Right lobe of liver (tissue), 6 donors: ENCODE measurements at places on chromosomes 12 and 14.
A peak's percentile ranks its signal among the peaks of the same experiment; 100 is the strongest.

GRCh38 chr12:96878704-96879103, 28.4 kb upstream of the NEDD1 start:
- H3K27ac ChIP-seq, result no peak overlapping the region
- no peaks in the 10 kb centered on the region for H3K27me3 ChIP-seq
- DNase-seq, result no peak

DNA sequence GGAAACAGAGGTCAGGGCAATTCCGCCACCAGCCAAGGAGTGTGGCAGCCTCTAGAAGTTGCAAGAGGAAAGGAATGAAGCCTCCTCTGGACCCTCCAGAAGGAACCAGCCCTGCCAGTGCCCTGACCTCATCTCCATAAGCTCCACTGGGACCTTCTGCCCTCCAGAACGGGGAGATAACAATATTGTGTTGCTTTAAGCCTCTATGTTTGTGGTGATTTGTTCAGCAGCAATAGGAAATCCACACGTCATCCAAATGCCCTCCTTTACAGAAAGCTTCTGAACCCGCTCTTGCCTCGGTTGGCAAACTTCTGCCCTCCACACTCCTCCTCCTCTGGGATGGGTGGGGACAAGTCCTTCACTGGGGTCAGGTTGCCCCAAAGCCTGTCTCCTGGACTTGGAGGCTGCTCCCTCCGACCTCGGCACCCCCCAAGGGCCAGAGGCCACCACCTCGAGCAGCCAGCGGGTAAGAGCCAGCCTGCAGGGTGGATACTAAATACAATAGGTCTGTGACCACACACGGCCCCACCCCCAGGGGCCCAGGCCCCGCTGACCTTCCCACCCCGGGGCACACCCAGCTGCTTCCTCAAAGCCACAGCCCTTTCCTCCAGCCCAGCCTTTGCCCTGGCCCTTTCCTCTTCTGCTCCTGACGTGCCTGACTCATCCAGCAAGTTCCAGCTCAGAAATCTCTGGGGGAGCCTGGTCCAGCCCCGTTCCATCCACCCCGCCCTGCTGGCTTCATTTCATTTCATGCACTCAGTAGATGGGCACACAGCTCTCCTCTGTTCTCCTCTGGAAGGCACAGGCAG, 58.7 kb upstream of the NCOR2 start:
- peaks cover 4% of the 10 kb centered on the region for H3K4me1 ChIP-seq
- H3K27me3 ChIP-seq, result no peaks in the 10 kb centered on the region
- peak overlapping the region; percentile 28 for H3K27ac ChIP-seq

DNA sequence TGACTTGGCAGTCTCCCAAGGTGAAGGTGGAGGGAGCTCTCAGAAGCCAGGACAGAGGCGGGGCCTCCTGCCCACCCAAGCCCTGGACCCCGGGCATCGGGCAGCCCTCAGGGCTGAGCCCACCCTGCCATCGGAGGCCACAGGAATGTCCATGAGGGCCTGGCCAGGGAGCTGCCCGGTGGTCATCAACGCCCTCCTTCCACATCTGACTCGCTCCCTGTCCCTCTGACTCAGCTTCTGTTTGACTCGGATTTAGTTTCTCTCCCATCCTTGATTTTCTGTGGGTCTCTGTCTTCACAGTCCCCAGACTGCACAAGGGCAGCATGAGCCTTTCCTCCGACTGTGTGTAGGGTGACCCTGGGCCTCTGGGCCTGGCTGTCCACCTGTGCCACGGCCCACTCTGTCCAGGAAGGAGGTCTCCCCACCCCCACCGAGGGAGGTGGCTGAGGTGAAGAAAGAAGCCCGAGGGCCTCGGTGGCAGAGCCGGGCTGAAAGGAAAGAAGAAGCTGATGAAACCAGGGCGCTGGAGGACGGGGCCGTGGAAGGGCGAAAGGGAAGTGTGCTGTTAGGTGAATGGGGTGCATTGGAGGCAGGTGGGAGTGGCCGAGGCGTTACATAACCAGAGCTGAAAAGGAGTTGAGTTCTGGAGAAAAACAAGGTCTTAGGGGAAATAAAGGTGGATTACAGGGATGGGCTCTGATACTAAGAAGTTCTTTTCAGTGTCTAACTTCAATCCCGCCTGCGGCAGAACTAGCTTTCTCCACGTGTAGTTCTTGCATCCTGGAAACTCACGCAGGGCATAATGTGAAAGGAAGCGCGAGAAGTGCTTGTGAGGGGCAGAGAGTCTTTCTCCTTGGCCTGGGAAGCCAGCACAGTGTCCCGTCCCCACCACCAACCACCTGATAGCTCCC, 16.7 kb upstream of the TMEM106C start:
- no peaks in the 10 kb centered on the region for H3K4me1 ChIP-seq
- no peaks in the 10 kb centered on the region for H3K36me3 ChIP-seq
- H3K27me3 ChIP-seq, result no peaks in the 10 kb centered on the region
- no peak overlapping the region for H3K4me3 ChIP-seq

- no peaks in the 10 kb centered on the region for H3K36me3 ChIP-seq
- peaks cover 4% of the 10 kb centered on the region for H3K4me1 ChIP-seq
- DNase-seq, result no peak
- H3K27ac ChIP-seq, result no peak overlapping the region
These were observed 24.7 kb downstream of the SLC7A8 start for GRCh38 chr14:23158779-23159178.

GRCh38 chr12:71867131-71867530, 27.6 kb downstream of the TBC1D15 start:
- H3K27me3 ChIP-seq, result no peaks in the 10 kb centered on the region
- H3K4me1 ChIP-seq, result no peaks in the 10 kb centered on the region
- H3K27ac ChIP-seq, result no peak overlapping the region
- H3K36me3 ChIP-seq, result peaks cover 3% of the 10 kb centered on the region
- DNase-seq, result no peak
- H3K4me3 ChIP-seq, result no peak overlapping the region

DNA sequence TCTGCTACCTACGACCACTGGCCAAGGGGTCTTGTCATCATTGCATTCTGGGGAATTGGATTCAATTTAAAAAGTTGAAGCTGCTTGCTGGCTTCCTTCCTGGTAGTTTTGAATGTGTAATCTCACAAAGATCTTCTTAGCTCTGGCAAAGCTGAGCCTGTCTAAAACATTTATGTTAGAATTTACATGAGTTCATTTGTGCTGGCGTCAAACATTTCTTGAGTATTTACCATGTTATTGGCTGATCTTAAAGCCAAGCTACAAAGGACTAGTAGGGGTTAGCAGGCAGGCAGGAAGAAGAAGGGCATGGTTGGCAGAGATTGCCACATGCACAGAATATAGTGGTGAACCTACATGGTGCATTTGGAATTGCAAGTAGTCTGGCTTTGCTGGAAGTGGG, 444.8 kb downstream of the DIO2 start:
- H3K27ac ChIP-seq, result no peak overlapping the region
- H3K4me1 ChIP-seq, result no peaks in the 10 kb centered on the region
- H3K36me3 ChIP-seq, result no peaks in the 10 kb centered on the region
- DNase-seq, result no peak
- no peak overlapping the region for H3K4me3 ChIP-seq

DNA sequence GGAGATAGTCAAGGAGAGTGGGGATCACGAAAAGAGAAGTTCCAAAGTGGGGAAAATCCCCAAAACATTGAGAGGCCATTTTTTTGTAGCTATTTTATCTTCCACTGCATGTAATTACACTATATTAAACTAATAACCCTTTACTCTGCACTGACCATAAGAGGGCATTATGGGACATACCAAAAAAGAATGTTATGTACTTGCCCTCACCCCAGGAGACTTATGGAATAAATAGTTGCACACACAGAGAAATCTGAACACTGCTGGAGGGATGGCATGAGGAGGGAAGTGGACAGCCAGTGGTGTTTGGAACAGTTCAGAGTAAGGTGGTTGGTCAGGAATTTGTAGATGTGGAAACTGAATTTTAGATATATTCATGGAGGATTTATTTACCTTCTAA, 422.9 kb downstream of the SNAPC1 start:
- H3K27ac ChIP-seq, result no peak overlapping the region
- H3K27me3 ChIP-seq, result no peaks in the 10 kb centered on the region
- no peaks in the 10 kb centered on the region for H3K36me3 ChIP-seq
- H3K4me3 ChIP-seq, result no peak overlapping the region
- no peaks in the 10 kb centered on the region for H3K4me1 ChIP-seq

GRCh38 chr12:123748161-123748560, 13.9 kb upstream of the DNAH10 start:
- no peaks in the 10 kb centered on the region for H3K4me1 ChIP-seq
- no peak overlapping the region for H3K27ac ChIP-seq
- no peak overlapping the region for H3K4me3 ChIP-seq
- no peak for DNase-seq
- no peaks in the 10 kb centered on the region for H3K27me3 ChIP-seq
- H3K36me3 ChIP-seq, result peaks cover 42% of the 10 kb centered on the region

- no peaks in the 10 kb centered on the region for H3K36me3 ChIP-seq
- no peak overlapping the region for H3K27ac ChIP-seq
- H3K4me1 ChIP-seq, result no peaks in the 10 kb centered on the region
- no peak overlapping the region for H3K4me3 ChIP-seq
- peak; percentile 21 for DNase-seq
- no peaks in the 10 kb centered on the region for H3K27me3 ChIP-seq
These were observed 70.7 kb upstream of the GALNT9 start for GRCh38 chr12:132400011-132400641.

DNA sequence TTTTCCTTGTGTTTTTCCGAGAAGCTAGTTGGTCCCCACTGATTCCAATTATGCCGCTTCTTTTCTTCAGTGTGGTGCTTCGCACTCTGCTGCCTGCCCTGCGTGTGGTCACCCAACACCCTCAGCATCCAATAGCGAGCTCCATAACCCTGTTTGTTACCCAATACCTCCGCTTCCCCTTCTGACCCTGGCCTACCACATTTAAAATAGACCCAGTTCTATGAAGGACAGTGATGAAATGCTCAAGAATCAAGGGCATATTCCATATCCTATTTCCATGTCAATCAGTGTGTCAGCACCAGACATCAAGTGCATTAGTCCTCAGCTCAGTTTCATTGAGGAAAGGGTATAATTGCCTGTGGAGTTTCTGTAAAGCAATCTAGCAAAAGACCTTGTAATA, 9.5 kb downstream of the NDRG2 start:
- no peak overlapping the region for H3K27ac ChIP-seq
- peaks cover 31% of the 10 kb centered on the region for H3K36me3 ChIP-seq
- no peaks in the 10 kb centered on the region for H3K4me1 ChIP-seq
- no peak overlapping the region for H3K4me3 ChIP-seq

- DNase-seq, result peak; percentile 99
- no peaks in the 10 kb centered on the region for H3K36me3 ChIP-seq
- peaks cover 27% of the 10 kb centered on the region for H3K4me1 ChIP-seq
- H3K27me3 ChIP-seq, result no peaks in the 10 kb centered on the region
- peak overlapping the region; percentile 93 for H3K27ac ChIP-seq
These were observed 8.6 kb downstream of the SPRYD4 start for GRCh38 chr12:56476972-56477432.

DNA sequence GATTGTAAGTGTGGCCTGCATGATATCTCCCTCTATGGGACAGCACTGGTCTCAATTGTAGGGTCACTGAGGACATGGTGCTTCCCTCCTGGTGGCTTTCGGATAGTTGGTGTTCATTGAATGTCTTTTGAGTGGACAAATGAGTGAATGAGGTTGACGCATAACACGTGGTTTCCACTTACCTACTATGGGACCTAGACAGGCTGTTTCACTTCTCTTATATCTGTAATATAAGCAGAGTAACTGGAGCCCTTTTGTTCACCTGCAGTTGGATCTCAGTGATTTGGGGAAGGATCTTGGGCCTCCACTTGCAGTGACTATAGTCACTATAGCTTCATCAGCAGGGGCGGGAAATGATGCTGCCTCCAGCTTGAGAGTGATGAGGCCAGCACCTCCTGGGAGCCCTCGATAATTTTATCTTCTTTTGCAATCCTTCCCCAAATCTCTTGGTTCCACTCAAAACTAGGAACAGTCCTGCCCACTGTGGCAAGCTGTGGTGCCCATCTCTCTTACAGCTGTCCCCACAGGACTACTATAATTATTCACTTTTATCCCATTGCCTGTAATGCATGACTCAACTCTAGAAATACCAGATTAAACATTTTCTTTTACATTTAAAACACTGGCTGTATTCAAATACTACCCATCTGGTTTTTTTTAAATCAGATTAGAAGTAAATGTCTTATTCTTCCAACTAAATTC, 242.9 kb downstream of the CHST11 start:
- no peak for DNase-seq
- H3K4me3 ChIP-seq, result no peak overlapping the region
- H3K27ac ChIP-seq, result no peak overlapping the region
- no peaks in the 10 kb centered on the region for H3K36me3 ChIP-seq
- H3K27me3 ChIP-seq, result no peaks in the 10 kb centered on the region

DNA sequence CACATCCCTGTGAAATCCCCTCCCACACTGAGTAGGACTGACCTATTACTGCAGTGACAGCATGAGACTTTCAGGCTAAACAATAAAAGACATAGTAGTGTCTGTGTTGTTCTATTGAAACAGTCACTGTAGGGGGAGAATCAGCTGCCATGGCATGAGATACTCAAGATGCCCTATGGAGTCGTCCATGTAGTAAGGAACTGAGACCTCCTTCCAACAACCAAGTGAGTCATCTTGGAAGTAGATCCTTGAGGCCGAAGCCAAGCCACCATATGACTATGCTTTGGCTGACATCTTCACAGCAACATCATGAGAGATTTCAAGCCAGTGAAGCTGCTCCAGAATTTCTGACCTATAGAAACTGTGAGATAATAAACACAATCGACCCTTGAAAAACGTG, 12.1 kb upstream of the LRP6 start:
- no peaks in the 10 kb centered on the region for H3K4me1 ChIP-seq
- DNase-seq, result no peak
- H3K27me3 ChIP-seq, result no peaks in the 10 kb centered on the region
- no peak overlapping the region for H3K4me3 ChIP-seq
- no peaks in the 10 kb centered on the region for H3K36me3 ChIP-seq

DNA sequence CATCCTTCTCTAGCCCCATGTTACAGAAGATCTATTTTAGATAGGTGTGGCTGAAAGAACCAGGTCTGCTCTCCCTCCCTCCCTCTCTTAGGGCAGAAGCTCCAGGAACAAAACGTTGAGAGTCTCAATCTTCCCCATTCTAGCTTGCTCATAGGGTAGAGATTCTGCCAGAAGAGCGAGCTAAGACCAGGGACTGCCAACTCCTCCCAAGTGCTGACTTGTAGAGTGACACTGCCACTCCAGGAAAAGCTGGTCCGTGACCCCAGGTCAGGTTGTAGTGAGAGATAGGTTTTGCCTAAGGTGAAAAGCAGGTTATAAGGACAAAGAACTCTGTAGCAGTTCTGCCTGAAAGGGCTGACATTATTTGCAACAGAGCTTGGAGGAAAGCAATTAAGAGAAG, 73.4 kb downstream of the INSM2 start:
- H3K27me3 ChIP-seq, result no peaks in the 10 kb centered on the region
- no peak for DNase-seq
- peaks cover 6% of the 10 kb centered on the region for H3K36me3 ChIP-seq

GRCh38 chr12:54413284-54414190, 5.5 kb downstream of the ITGA5 start:
- no peaks in the 10 kb centered on the region for H3K36me3 ChIP-seq
- H3K4me3 ChIP-seq, result no peak overlapping the region
- H3K27me3 ChIP-seq, result no peaks in the 10 kb centered on the region
- H3K4me1 ChIP-seq, result peaks cover 49% of the 10 kb centered on the region

DNA sequence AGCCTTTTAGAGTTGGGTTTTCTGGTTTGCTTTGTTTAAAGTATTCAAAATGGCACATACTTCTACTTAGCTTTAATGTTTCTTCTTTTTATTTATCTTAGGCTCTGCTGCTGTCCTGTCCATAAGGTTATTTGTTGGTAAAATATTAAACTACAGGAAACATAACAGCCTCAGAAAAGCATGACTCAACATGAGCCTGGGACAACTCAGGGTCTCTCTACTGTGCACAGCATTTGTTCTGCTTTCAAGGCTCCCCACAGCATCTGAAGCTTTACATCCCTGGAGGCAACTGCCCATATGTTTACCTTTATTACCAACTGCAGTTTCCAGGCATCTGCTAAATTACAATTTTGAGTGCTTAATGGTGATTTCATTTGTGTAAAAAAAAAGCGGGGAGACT, 954.2 kb upstream of the FBXO33 start:
- H3K36me3 ChIP-seq, result no peaks in the 10 kb centered on the region
- H3K4me3 ChIP-seq, result no peak overlapping the region
- DNase-seq, result no peak
